ENCODE measurements at places on chromosomes 12 and 14. TPM values are rescaled to one million over a fixed set of nuclear protein-coding genes. Genes with fewer than 3 reads are reported as not detected.
A peak's percentile ranks its signal among the peaks of the same experiment; 100 is the strongest.

DNA sequence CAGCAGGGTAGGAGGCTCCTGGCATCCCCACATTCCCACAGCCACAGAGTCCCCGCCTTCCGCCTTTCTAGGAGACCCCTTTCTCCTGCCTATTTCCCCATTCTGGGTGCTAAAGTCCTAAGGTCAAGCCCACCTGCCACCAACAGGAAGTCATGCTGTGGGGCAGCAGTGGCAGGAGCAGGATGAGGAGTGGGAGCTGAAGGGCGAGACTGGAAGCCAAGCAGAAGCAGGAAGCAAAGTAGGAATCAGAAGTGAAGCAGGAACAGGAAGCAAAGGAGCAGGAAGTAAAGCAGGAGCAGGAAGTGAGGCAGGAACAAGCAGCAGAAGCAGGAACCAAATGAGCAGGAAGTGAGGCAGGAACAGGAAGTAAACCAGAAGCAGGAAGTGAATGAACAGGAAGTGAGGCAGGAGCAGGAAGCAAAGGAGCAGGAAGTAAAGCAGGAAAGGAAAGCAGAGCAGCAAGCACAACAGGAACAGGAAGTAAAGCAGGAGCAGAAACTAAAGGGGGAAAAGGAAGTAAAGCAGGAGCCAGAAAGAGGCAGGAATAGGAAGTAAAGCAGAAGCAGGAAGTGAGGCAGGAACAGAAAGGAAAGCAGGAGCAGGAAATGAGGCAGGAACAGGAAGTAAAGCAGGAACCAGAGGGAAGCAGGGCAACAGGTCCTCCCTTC lies 38.3 kb upstream of the RIMBP2 start:
- H3K27me3 ChIP-seq, result no peaks in the 10 kb centered on the region
- peak overlapping the region; percentile 42 for H3K4me3 ChIP-seq
- H3K4me1 ChIP-seq, result peaks cover 9% of the 10 kb centered on the region
- DNase-seq, result no peak

ANKS1B gene
- 0.39 TPM for total RNA-seq

DNA sequence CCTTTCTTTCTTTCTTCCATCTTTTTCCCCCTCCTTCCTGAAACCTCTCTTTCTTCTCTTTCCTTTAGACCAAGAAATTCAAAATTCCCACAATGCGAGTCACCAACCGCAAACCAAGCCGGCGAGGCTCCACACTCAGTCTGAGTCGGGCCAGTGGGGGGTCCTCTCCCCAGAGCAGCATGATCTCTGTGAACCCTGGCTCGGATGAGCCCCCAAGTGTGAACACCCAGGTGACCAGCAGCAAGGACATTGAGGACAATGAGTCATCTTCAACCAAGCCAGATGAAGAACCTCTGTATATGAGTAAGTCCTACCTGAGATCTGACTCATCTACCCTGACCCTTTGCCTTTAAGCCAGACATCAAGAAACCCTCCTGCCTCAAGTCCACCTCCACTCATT lies 88.6 kb upstream of the TMEM233 start:
- no peak overlapping the region for H3K4me3 ChIP-seq
- H3K27me3 ChIP-seq, result no peaks in the 10 kb centered on the region
- no peak for DNase-seq
- H3K27ac ChIP-seq, result no peak overlapping the region
- no peaks in the 10 kb centered on the region for H3K4me1 ChIP-seq

OTOGL gene
- not detected for total RNA-seq

DNA sequence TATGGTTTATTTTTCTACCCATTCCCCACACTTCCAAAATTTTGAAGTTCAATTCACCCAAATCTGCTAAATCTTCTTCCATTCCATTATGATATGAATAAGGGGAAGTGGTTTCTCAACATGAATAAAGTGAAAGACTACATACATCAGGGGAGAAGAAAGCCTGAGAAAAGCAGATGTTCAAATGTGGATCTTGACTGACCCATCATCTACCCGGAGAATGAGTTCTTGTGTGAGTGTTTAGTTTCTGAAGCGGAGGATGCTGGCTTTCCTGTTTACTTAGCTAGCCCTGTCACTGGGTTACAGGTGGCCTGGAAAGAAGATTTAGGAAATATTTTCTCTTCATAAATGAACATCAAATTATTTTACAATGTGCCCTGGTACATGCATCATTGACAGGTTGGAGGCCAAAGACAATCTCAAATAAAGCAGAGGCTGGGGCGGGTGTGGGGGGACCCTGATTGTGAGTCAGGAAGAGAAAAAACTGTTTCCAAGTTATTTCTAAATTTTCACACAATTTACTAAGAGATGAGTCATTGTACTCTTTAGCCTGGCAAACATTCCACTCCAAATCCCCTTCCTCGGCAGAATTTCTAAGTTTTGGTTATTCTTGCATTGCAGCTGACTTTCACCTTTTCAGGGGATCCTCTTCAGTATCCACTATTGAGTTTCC lies 135.6 kb downstream of the SLC25A21 start:
- no peak overlapping the region for H3K27ac ChIP-seq
- no peaks in the 10 kb centered on the region for H3K27me3 ChIP-seq
- H3K4me3 ChIP-seq, result no peak overlapping the region

- H3K4me1 ChIP-seq, result peaks cover 3% of the 10 kb centered on the region
- H3K4me3 ChIP-seq, result no peak overlapping the region
- H3K27ac ChIP-seq, result no peak overlapping the region
- H3K27me3 ChIP-seq, result no peaks in the 10 kb centered on the region
- no peaks in the 10 kb centered on the region for H3K36me3 ChIP-seq
Measured at GRCh38 chr12:9808504-9808903, 18.8 kb upstream of the KLRF1 start.

DNA sequence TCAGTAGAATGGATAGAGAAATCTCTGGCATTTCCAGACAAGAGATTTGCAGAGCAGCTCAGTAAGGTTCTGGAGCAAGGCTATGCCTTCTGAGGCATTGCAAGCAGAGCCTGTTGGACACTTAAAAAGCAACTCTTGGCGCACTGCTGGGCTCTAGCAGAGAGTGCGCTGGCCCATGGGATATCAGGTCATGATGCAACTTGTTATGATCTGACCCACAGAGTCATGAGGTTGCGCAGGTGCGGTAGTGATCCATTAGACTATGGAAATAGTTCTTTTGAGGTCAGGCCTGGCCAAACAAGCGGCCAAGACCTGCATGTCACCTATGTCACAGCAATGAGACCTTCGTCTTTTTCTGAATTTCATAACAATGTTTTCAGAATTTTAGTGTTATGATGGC lies 168.6 kb downstream of the TMTC3 start:
- H3K27me3 ChIP-seq, result no peaks in the 10 kb centered on the region
- no peaks in the 10 kb centered on the region for H3K4me1 ChIP-seq
- no peak overlapping the region for H3K4me3 ChIP-seq

GRCh38 chr12:84594157-84594556 lies 318.4 kb downstream of the SLC6A15 start:
- H3K36me3 ChIP-seq, result no peaks in the 10 kb centered on the region
- H3K27me3 ChIP-seq, result no peaks in the 10 kb centered on the region
- H3K4me3 ChIP-seq, result no peak overlapping the region
- DNase-seq, result no peak

DYRK2 gene
- 44.7 TPM for total RNA-seq

Measured in CD8-positive, alpha-beta memory T cell (primary cell).